ENCODE measurements at places on chromosomes 13 and 19.

DNA sequence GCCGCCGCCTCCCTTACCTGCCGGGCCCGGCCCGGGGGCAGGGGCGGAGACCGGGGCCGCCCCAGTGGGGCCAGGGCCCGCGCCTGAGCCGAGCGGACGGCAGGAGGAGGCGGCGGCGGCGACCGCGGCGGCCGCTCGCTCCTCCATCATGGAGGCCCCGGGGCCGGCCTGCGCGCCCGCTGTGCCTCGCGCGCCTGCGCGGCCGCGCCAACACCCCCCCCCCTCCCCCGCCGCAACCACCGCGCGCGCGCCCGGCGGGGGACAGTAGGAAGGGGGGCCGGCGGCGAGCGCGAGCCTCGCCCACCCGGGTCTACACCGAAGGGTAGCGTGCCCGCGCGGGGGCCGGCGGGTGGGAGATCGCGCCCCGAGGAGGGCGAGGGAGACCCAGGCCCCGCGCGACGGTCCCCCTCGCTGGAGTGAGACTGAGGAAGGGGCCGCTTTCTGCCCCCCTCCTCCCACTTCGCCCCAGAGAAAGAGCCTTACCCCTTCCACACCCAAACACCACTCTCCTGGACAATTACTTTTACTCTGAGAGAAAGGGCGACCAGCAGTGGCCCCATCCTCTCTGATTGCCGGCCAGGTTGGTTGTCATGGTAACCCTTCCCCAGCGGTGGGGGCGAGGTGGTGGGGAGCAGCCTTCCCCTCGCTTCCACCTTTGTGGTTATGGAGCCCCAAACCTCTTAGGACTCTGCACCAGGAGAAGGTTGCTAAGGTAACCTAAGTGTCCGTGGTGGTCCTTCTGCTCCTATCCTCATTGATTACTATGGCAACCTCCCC, at the start of gene STRN4:
TSS of gene STRN4 (minus strand) at position 170 of the 777 bp plus-strand sequence. CDS start at position 150, 20 bp downstream.
- peak; percentile 67 for DNase-seq

DNA sequence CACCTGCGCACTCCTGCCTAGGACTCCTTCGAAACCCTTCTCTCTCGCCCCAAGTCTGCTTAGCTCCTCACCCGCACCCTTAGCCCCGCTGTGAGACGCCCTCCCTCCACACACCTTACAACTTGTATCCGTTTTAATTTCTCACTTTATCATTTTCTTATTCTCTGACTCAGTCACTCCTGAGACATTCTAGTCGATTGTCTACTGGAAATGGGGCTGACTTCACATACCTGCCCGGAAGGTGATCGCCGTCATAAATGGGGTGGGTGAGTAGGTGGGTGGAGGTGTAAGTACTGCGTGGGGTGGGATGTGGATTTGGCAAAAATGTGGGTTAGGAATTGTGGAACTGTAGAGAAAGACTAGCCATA, 714 bp downstream of the NDFIP2 start:
- peak; percentile 26 for DNase-seq

- DNase-seq: no peak
These were observed 1.2 kb downstream of the S1PR4 start for GRCh38 chr19:3179739-3180293.

- no peak for DNase-seq
These were observed 131.8 kb upstream of the WASF3 start for GRCh38 chr13:26425443-26426358.

DNA sequence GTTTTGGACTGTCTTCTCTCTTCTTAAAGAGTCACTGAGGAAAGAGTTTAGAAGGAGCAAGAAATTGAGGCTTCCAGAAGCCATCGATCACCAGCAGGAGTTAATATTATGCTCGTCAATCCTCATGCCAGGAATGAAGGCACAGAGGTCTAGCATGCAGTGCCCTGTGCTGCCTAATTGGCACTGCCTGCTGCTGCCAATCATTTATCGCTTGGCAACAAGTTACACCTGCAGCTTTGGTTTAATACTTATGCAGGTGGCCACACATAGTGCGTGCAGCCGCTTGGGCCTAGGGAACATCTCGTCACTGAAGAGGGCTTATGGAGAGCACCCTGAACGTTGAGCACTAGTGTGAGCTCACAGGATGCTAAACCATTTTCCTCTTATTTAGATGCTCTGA, 2.7 kb upstream of the SOX1 start:
- DNase-seq: no peak

- DNase-seq: peak; percentile 34
These were observed 30.8 kb downstream of the KLF2 start for GRCh38 chr19:16355293-16356043.

DNA sequence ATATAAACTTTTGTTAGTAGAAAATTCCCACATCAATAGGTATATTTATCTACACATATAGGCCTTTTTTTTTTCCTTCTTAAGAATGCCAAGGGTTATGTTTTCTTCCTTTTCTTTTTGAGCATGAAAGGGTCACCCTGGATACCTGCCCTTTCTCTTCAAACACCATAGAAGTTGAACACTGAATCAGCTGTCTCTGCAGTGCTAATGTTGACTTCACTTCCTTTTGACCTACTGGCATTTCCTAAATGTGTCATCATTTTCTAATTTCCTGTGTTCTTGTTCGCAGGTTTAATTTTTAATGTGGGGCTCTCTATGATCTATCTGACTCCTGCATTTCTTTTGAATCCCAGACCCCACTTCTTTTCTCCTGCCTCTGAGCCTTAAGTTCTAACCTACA, 532.0 kb downstream of the GPC6 start:
- DNase-seq: no peak

- no peak for DNase-seq
These were observed 9.6 kb upstream of the TTYH1 start for GRCh38 chr19:54405628-54406027.

GRCh38 chr13:101465877-101466276, 13.4 kb downstream of the ITGBL1 start:
- DNase-seq: no peak

GRCh38 chr13:25432691-25433090, 60.9 kb downstream of the ATP8A2 start:
- DNase-seq: no peak

- DNase-seq: no peak
These were observed 463 bp upstream of the POMP start for GRCh38 chr13:28658539-28658795.

GRCh38 chr13:101830035-101830434, 377.6 kb downstream of the ITGBL1 start:
- no peak for DNase-seq

Data from CD4-positive, alpha-beta T cell treated with Interleukin-15 for 1 hour (primary cell).